Activated CD4-positive, alpha-beta T cell treated with anti-CD3 and anti-CD28 coated beads, Interleukin-2, amount 10 ng/mL, durations not matched to agents 7 days and 5 days (primary cell): ENCODE measurements at places on chromosomes 3 and 15. TPM values are rescaled to one million over a fixed set of nuclear protein-coding genes. Genes with fewer than 3 reads are reported as not detected.

Gene SLC15A2
- 2.2 TPM for total RNA-seq

Gene GUCA1C
- not detected for total RNA-seq

Gene EIF1B
- 35.0 TPM for total RNA-seq

Gene SUSD5
- not detected for total RNA-seq

Gene TMEM42
- 10.7 TPM for total RNA-seq

Gene MCTP2
- total RNA-seq, result 17.2 TPM

Gene CASR
- total RNA-seq, result not detected

Gene ECE2
- not detected for total RNA-seq

Gene CHRNB4
- total RNA-seq, result not detected

Gene TMC3
- total RNA-seq, result not detected

Gene ERC2
- not detected for total RNA-seq

Gene LMCD1
- 0.99 TPM for total RNA-seq

Gene CCDC39
- not detected for total RNA-seq

Gene SLC24A5
- total RNA-seq, result not detected

Gene GOLGA6L4
- 0.83 TPM for total RNA-seq

Gene SAMD7
- not detected for total RNA-seq

Gene MDFIC2
- total RNA-seq, result not detected

Gene POLQ
- 29.0 TPM for total RNA-seq

Gene FAM107A
- total RNA-seq, result not detected

Gene HTR3E
- not detected for total RNA-seq

Gene EXOSC7
- 40.2 TPM for total RNA-seq

Gene ASB14
- total RNA-seq, result not detected

Gene SRGAP3
- total RNA-seq, result 3.2 TPM

Gene WWTR1
- total RNA-seq, result 0.77 TPM
